ENCODE measurements at places on chromosomes 5 and 9.

GRCh38 chr5:57906671-57907070 is 424.1 kb upstream of the ACTBL2 start:
- DNase-seq, result no peak

GRCh38 chr9:116491219-116491618 is 195.9 kb upstream of the TRIM32 start:
- no peak for DNase-seq

GRCh38 chr5:43174586-43174985 is 17.4 kb upstream of the NIM1K start:
- no peak for DNase-seq

GRCh38 chr5:92548346-92548745 is 1032.7 kb downstream of the NR2F1-AS1 start:
- DNase-seq, result no peak

DNA sequence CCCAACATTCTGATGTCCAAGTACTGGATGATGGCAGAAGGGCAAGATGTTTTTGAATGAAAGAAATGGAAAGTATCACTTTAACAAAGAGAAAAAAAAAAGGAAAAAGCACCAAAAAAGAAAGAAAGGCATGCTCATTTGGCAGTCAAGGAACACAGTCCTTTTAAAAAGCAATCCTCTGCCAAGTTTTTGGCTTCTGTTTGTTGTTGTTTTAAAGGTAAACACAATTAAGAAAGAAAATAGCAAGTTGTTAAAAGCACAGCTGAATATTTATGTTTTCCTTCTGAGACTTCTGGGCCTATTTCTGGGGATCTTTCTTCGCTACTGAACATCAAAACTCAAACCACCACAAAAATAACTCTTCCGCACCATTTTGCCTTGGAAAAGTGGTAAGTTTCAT is 162.1 kb downstream of the TRPM3 start:
- DNase-seq, result no peak

- DNase-seq, result no peak
Measured at GRCh38 chr9:76135902-76136301, 245.4 kb downstream of the PCSK5 start.

- DNase-seq, result no peak
Measured at GRCh38 chr5:123873846-123874245, 361.9 kb downstream of the CSNK1G3 start.

GRCh38 chr5:196350-196749 is 5.1 kb downstream of the LRRC14B start:
- DNase-seq, result peak; percentile 26

DNA sequence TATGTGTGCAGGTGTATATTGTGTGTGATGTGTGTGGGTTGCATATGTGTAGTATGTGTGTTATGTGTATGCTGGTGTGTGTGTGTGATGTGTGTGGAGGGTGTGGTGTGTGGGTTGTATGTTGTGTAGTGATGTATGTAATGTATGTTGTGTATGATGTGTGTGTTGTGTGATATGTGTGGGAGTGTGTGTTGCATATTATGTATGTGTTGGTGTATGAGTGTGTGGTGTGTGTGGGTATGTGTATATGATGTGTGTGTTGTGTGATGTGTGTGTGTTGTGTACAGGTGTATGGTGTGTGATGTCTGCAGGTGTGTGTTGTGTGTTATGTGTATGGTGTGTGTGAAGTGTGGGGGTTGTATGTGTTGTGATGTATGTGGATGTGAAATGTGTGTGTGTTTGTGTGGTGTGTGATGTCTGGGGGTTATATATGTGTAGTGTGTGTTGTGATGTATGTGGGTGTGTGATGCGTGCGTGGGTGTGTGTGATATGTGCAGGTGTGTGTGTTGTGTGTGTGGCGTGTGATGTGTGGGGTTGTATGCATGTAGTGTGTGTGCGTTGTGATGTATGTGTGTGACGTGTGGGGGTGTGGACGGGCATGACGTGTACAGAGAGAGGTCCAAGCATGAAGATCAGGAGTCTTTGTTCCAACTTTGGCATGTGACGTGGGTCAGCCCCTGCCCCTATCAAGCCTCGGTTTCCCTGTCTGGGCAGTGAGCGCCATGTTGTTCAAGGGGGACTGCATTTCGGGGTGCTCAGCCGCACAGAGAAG is 8.5 kb upstream of the CRB2 start:
- no peak for DNase-seq

DNA sequence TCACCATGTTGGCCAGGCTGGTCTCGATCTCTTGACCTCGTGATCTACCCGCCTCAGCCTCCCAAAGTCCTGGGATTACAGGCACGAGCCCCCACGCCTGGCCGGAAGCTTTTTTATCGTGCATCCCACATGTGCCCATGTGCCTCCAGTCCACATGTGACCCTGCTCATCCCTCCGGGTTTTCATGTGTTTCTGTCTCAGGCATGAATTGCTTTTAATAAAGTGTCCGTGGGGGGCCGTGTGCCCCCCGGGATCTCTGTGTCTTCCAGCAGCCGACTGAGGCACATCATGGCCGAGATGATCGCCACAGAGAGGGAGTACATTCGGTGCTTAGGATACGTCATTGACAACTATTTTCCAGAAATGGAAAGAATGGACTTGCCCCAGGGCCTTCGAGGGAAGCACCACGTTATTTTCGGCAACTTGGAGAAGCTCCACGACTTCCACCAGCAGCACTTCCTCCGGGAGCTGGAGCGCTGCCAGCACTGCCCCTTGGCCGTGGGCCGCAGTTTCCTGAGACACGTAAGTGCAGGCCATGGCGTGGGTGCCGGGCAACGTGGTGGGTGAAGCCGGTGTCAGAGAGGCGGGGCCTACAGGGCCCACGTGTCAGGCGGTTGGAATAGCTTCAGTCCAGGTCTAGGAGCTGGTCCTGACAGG is 22.1 kb upstream of the LRRC14B start:
- DNase-seq, result peak; percentile 5

GRCh38 chr9:120337131-120337530 is 242.8 kb downstream of the CDK5RAP2 start:
- no peak for DNase-seq

DNA sequence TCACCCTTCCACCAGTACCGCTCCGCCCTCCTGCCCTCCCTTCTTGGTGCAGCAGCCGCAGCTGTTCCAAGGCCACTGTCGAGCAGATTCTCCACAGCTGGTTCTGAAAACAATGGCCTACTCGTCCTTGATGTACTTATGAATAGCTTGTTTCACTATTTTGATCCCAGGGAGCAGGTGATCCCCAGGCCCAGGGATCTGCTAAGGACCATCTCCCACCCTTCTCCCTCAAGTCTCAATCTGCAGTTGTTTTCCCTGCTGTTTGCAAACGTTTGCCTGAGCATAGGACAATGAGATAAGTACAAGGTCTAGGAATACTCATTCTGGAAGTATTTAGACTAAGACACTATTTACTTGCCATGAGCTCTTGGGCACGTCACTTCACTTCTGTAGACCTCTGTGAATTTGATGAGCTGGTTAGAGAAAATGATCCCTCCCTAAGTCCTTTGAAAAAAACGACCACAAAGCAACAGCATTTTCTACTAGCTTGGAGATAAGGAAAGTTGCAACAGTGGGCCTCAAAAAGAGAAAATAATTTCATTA is 1.8 kb downstream of the LURAP1L start:
- DNase-seq, result peak; percentile 88

DNA sequence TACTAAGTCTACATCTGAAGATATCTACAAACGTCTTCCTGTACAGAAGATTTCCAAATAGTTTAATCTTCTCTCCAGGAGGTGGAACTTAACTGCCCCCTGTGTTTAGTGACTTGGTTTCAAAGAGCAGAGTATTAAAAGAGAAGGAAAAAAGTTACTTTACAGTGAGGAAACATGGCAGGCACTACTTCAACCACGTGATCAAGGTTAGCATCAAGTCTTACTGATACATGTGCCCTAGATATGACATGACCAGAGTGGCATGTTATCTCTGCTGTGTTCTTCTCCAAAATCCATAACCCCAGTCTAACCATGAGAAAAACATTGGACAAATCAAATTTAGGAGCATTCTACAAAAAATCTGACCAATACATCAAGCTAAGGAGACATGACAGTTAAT is 125.8 kb downstream of the ADAMTS12 start:
- no peak for DNase-seq

DNA sequence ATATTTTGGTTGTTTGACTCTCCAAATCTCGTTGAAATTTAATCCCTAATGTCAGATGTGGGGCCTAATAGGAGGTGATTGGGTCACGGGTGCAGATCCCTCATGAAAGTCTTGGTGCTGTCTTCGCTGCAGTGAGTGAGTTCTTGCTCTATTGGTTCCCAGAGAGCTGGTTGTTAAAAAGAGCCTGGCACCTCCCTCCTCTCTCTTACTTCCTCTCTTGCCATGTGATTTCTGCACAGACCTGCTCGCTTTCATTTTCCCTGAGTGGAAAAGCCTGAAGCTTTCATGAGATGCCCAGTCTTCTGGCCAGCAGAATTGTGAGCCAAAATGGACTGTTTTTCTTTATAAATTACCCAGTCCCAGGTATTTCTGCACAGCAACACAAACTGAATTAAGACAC is 221.6 kb downstream of the MAT2B start:
- DNase-seq, result no peak

- DNase-seq, result peak; percentile 13
Measured at GRCh38 chr9:138007918-138008841, 130.6 kb downstream of the CACNA1B start.

GRCh38 chr5:177403792-177404640 is 3.6 kb upstream of the PFN3 start:
- peak; percentile 85 for DNase-seq

GRCh38 chr5:112646139-112646936 is 91.3 kb upstream of the APC start:
- no peak for DNase-seq

- DNase-seq, result no peak
Measured at GRCh38 chr5:160445132-160445531, 23.5 kb downstream of the PTTG1 start.

DNA sequence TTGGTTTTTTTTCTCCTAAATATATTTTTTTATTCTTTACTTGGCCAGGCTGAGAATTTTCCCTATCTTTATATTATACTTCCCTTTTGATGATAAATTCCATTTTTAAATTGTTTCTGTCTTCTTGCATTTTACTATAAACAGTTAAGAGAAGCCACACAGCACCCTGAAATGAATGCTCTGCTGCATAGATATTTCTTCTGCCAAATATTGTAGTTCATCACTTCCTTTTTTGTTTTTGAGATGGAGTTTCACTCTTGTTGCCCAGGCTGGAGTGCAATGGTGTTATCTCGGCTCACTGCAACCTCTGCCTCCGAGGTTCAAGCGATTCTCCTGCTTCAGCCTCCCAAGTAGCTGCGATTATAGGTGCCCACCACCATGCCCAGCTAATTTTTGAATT is 8.5 kb upstream of the INIP start:
- DNase-seq, result no peak

DNA sequence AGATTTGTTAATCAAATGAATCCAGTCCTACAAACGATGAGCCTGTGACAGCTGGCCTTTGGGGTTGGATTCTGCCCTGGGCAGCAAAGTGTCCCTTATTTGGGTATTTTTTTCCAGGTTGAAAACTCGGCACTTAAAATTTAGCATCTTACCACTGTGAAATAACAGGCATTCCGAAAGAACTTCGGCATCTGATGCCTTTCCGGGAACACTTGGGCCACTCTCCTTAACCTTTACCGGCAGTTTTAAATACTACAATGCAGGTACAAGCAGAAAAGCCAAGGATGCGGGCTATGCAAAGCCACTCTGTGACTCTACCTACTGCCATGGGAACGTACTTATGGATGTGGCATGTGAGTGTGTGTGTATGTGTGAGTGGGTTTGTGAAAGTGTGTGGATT is 1.0 kb upstream of the RASGRF2 start:
- DNase-seq, result no peak

DNA sequence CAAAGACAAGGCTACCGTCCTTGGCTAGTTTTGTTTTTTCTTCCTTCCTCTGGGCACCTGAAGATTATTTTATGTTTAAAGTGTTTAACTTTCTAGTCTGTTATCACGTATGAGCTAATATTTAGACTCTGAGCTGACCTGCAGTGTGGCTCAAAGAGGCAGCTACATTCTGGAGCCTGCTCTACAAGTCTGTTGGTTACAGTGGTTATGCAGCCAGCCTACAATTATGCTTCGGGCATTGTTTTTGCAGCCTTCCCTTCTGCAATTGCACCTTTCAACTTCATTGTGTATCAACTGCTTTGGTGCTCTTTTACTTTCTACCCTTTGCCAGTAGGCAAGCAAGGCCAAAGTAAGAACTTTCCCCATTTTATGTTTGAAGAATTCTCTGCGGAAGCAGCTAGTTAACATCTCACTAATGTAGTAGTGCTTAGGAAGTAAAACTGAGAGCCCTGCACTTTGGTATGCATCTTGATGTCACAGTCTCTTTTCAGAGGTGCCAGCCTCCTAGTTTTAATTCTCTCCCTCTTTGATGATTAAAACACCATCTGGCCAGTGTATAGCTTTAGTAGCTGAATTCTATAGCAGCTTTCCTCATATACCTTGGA is 322.1 kb downstream of the FAM170A start:
- no peak for DNase-seq
